ENCODE measurements at places on chromosomes 3 and 15.

DNA sequence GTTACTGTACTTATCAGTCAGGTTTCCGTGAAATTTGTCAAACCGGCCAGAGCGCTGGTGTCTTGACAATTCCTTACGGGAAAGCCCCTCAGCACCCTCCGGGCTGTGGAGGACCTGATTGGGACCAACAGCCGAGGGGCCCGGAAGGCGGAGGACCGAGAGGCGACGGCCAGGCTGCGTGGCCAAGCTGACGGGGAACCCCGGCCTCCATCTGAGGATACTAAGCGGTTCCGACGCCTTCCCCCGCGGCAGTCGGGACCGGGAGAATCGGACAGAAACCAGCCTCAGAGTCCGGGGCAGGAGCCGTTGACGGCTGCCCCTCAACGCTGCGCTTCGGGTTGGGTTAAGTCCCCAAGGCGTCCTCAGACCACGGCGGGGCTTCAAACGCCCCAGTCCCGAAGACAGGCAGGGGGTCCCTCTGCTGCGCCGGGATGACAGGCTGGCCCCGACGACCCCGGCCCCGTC, 499 bp downstream of the ALDH1A2 start:
- no peak for DNase-seq

GRCh38 chr3:30747771-30748281, 141.4 kb downstream of the TGFBR2 start:
- peak; percentile 44 for DNase-seq

DNA sequence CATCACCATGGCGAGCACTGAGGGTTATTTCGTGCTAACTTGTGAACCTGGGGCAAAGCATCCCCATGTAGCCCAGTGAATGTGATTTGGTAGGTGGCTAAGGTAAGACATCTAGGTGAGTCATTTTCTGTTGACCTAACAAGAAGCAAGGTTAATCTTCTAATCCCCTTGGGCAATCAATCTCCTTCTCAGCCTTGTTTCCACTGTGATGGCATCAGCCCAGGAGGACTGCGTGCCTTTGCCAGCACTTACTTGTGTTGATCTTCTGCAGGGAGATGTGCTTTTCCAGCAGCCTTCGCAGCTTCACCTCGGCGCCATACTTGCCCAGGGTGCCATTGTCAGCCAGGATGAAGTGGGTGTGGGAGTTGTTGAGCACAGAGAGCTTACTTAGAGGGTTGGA, 35.7 kb downstream of the TRPM1 start:
- DNase-seq, result no peak

GRCh38 chr3:121072133-121072532, 164.1 kb downstream of the STXBP5L start:
- DNase-seq, result no peak

GRCh38 chr3:194727435-194728128, 41.9 kb downstream of the FAM43A start:
- peak; percentile 55 for DNase-seq

DNA sequence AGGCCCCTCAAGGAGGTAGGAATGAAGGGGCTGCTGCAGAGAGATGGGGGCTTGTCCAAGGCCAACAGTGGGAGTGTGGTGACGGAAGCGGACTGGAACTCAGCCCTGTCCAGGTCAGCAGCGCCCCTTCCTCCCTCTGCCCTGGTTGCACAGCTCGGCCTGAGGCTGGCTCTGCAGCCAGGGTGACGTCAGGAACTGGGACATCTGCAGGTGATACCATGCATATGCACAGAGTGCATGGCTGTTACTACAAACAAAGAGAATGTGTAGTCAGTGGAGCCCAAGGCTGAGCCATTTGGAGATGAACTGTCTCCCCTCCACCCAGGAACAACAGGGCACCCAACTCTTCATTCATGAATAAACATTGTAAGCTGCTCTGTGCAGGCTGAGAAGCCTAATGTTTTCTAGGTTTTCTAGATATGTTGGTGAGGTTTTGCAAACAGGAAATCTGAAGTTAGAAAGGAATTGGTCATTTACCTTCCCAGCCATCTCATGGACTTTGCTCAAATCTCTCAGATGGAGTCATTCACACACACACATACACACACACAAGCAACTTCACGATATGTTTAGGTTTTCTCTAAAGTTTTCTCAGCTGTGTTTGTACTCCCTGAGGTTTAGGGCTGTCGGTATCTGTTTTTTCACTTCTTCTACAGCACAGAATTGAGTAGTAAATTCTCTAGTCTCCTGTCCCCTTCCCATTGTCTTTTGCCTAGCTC, 117.2 kb downstream of the TLE3 start:
- DNase-seq, result no peak

- no peak for DNase-seq
These were observed 245.3 kb downstream of the PDZRN3 start for GRCh38 chr3:73379465-73379864.

DNA sequence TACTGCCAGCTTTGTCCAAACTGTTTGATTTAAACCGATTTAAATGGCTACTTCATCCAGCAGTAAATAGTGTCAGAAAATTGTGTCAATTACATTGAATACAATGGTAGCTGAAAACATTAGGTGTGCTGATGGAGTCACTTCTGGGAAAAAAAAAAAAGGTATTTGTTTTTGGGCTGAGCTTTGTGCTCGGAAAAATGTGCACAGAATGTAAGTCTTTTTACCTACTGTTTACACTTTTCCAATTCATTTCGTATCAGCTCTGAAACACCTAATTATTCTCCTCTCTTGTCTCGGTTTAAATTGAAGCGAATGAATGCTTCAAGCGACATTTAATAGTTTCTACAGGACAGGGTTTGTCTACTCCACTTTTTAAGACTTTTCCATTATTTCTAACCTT, 1078.4 kb downstream of the ROBO1 start:
- no peak for DNase-seq

DNA sequence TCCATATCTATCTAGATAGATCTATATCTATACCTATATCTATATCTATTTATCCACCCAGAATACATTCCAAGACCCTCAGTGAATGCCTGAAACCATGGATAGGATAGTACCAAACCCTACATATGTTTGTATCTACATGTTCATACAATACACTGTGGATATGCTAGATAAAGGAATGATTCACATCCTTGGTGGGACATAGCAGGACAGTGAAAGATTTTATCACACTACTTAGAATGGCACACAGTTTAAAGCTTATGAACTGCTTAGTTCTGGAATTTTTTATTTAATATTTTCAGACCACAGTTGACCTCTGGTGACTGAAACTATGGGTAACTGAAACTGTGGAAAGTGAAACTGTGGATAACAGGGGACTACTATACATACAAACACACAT, 198.8 kb upstream of the TTC14 start:
- no peak for DNase-seq

DNA sequence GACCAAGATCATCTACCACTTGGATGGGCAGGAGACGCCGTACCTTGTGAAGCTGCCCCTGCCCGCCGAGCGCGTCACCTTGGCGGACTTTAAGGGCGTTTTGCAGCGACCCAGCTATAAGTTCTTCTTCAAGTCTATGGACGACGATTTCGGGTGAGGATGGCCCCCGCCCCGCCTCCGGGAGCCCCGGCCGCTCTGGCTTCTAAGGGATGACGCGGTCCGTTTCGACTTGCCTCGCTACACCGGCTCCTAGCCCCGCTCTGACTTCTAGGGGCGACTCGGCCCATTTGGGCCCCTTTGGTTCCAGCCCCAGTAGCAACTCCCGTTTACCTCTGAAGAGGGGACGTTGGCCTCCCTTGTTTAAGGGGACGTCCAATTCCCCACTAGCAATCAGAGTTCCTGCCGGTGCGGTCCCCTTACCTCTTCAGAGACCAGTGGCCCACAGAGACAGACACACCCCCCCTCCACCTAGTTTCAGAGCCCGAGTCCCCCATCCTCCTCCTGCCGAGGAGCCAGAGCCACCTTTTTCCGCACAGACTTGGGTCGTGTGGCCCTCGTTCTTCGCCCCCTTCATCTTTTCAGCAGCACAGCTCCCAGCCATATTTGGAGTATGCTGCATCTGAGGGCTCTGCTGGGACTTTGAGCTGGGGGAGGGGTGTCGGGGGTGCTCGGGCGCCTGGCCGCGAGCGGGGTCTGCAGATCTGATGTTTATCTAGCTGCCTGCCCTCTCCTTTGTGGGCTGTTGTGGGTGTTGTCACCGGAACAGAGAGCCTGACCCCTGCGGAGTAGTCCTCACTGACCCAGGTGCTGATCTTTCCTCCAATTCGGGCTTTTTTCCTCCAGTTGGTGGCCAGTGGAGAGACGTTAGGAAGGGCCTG, 706 bp downstream of the DVL3 start:
- DNase-seq, result peak; percentile 40

Measured in HCEC 1CT (cell line).